NCI-H187 (cell line): ENCODE measurements at places on chromosomes 12 and 14.

DNA sequence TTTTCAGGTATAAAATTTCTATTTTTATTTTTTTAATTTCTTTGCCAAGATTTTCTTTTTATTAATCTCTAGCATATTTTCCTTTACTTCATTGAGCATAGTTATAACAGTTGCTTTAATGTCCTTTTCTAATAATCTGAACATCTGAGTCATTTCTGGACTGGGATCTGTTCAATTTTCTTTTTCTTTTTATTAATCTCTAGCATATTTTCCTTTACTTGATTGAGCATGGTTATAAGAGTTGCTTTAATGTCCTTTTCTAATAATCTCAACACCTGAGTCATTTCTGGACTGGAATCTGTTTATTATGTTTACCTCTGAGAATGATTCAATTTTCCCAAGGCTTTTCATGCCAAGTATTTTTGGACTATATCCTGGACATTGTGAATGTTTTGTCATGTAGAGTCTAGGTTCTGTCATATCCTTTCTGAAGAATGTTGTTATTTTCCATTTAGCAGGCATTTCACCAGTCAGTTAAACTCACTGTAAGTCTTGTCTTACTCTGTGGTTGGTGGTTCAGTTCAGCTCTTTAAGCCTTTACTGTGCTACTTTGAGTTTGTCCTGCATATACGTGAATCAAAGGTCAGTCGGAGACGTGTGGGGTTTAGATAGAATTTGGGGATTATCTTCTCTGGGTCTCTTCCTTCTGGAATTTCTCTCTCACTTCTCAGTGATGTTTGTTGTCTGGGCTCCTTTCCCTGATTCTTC is 20.3 kb downstream of the TTC6 start:
- no peak for DNase-seq

DNA sequence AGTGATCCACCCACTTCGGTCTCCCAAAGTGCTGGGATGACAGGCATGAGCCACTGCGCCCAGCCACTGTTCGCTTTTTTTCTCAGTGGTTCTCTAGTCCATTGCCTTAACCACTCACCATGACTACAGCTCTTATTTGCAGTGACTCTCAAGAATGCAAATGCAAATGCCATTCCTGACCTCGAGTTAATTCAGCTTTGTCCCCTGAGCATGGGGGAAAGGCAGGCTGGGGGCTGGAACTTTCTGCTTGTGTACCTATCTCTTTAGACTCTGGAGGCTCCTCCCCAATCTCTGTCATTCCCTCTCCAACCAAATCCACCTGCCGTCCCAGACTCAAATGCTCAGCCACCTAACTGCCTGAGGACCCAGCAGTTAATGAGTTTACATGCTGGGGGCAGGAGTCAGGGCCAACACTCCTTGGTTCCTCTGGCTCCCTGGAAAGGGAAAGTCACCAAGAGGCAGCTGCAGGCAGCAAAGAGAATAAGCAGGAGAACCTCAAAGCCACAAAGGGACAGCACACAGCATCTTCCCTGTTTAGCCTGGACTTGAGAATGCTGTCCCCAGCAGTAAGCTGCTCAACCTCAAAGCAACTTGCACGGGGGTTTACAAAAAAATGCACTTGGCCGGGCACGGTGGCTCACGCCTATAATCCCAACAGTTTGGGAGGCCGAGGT is 5.3 kb upstream of the HNF1A start:
- peak; percentile 66 for DNase-seq

DNA sequence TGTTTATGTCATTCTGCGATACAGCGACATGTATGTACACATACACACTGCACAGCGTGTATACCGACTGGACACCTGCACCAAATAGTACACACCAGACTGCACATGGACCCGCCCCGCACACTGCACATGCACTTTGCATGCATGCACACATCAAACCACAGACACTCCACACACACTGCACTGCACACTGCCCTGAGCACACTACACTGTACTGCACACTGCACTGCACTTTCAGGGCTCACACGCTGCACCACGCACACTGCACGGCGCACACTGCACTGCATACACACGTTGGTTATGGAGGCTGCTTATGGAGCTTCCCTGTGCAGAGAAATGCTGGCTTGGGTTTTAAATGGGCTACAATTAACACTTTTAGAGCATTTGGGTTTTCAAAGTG is 1.6 kb downstream of the PAPLN start:
- no peak for DNase-seq

DNA sequence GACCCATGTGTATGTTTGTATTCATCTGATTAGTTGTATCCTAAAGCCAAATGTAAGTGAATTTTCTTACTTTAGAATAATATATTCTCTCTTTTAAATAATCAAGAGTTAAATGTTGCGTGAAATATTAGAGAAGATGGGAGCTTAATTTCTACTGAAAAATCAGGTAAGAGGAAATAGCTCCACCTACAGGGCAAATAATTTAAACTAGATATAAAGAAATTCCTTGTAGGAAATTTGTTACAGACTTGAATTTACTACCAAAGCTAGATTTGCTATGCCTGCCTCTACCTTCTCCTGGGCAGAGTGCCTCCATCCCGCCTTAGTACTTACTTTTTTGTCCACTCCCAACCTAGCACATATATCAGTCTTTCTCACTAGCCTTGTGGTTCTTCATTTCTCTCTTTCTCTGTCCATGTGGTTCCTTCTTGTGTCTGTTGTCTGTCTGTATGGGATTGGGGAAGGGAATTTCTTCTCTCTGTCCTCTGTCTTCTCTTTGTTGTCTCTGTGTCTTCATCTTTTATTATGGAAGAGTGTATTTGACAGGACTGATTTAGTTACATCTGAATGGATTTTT is 44.7 kb downstream of the PALS1 start:
- no peak for DNase-seq

DNA sequence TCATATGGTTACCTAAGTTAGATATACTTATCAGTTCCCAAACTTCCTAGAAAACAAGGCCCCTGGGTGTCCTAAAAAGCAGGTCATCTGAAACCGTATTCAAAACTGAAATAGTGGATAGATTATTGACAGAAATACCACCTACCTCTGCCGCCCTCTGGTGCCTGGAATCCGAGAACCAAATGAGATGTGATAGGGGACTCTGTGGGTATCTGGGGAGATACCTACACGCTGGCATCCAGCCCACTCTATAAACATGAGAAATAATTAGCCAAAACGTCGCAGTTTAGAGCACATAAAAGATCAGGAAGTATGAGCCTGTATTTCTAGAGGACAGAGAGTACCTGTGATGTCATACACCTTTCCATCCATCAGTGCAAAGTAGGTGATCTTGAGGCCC is 4.4 kb downstream of the ORMDL2 start:
- DNase-seq: no peak
